ENCODE measurements at places on chromosomes 1 and 21.

- DNase-seq: no peak
These were observed 30.9 kb downstream of the SELL start for GRCh38 chr1:169680377-169681019.

DNA sequence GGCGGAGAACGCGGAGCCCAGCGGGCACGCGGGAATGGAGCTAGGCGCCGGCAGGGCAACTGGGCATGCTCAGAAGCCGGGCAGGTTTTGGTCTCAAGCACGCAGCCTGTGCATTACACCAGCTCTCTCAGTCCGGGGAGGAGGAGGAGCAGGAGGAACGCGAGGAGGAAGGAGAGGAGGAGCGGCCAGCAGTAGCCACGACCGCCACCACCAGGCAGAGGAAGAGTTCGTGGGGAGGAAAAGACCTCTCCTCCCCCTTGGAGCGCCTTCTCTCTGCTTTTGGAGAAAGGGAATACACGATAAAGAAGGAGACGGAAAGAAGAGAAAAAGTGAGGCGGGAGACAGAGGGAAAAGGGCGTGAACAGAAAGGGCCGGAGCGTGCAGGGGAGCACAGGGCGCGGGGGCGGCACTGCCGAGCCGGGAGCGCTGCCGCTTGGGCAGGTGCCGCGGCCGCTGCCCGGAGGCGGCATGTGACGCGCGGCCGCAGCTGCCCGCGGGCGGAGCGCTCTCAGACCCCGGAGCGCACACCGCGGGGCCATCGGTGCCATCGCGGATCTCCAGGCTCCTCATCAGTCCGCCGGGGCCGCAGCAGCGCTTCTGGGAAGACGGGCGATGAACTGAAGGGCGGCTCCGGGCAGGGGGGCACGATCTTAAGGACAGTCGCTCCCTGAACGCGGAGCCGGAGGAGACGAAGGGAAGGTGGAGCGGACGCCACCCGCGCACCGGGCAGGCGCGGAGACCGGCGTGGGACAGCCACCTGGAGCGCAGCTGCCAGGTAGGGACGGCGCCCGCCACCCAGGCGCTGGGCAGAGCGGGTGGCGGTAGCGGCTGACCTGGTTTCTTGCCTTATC, at the start of gene CHRM3:
TSS of gene CHRM3 (plus strand) at position 116 of the 851 bp plus-strand sequence. CDS start 520,884 bp downstream, outside the sequence.
- DNase-seq: no peak

GRCh38 chr1:185971688-185972087, 237.5 kb downstream of the HMCN1 start:
- no peak for DNase-seq

- no peak for DNase-seq
These were observed 4.1 kb downstream of the SCCPDH start for GRCh38 chr1:246728311-246728710.

GRCh38 chr1:172212124-172212523, 208.4 kb upstream of the C1orf105 start:
- DNase-seq: no peak

GRCh38 chr1:156667968-156668709, 9.1 kb downstream of the NES start:
- DNase-seq: no peak

DNA sequence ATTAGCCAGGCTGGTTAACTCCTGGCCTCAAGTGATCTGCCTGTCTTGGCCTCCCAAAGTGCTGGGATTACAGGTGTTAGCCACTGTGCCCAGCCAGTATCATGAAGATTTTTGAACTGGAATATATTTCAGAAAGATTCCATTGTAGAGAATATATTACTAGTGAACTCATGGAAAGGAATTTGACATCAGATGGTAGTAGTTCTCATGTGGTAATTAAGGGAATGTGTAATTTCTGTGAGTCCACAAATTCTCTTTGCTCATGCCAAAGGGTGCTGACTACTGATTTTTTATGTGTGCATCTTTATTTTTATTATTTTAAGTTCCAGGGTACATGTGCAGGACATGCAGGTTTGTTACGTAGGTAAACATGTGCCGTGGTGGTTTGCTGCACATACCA, 10.4 kb downstream of the DTL start:
- no peak for DNase-seq

DNA sequence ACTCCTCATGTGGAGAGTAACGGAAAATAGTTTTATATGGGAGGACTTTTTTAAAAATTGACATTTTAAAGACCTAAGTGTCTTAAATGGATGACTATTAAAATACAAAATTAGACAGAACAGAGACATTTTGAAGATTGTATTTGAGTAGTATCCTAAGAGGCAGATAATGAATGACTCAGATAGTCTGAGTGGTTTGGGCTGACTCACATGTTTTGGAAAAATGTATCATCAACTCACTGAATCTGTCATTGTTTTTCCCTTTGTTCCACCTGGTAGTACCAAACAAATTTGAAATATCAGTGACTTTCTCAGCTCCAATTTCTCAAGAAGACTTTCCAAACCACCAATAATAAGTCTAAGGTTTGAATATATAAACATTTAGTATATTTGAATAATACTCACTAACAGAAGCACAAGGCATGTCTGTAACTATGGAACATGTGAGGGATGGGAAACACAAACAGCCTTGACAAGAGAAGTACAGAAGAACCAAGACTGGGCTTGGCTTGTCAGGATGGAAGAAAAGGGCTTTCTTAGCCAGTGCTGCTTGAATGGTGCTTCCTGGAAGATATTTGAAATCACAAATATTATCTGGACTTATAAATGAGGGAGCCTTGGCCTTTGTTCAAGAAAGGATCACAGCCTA, 90.6 kb downstream of the SGIP1 start:
- DNase-seq: no peak

- DNase-seq: no peak
These were observed 43.3 kb upstream of the H6PD start for GRCh38 chr1:9191231-9191630.

DNA sequence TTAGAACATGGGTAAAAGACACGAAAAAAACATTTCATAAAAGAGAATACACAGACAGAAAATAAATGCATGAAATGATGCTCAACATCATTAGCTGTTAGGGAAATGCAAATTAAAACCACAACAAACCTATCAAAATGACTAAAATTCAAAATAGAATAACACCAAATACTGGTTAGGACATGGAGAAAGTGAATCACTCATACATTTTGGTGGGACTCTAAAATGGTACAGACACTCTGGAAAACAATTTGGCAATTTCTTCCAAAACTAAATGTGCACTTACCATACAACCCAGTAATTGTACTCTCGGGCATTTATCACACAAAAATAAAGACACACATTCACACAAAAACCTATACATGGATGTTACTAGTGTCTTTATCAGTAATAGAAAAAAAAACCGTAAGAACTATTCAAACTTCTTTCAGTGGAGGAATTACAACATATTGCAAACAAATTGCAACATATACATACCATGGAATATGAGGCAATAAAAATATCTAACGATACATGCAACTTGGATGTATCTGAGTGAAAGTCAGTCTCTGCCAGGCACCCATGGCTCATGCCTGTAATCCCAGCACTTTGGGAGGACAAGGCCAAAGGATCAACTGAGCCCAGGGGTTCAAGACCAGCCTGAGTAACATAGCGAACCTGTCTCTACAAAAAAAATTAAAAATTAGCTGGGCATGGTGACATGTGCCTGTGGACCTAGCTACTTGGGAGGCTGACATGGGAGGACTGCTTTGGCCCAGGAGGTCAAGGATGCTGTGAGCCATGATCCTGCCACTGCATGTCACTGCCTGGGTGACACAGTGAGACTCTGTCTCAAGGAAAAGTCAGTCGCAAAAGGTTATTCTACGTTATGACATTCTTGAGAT, 19.6 kb downstream of the HSF2BP start:
- DNase-seq: no peak

DNA sequence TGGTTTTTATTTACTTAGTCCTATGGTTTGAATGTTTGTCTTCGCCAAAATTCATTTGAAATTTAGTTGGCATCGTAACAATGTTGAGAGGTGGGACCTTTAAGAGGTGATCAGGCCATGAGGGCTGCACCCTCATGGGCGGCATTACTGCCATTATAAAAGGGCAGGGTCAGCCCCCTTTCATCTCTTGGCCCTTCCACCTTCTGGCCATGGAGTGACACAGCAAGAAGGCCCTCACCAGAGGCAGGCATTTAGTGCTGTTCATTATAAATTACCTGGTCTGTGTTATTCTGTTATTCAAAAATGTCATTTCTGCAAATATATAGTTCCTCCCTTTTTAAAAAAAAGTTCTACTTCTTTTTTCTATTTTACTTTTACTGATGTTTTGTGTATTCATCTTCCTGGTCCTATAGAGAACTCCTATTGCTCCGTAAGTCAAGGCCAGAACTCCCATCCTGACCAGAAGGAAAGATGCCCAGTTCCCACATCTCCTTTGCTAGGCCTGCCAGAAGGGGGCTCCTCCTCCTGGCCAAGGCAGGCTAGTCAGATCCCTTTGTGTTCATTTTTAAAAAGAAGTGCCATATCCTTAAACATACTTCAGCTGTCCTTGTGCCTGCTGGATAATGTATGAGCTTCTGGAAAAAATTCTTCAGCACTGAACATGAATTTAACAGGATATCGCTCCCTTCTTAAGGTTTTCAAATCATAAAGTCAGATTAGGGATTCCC, 10.0 kb upstream of the LBR start:
- no peak for DNase-seq

DNA sequence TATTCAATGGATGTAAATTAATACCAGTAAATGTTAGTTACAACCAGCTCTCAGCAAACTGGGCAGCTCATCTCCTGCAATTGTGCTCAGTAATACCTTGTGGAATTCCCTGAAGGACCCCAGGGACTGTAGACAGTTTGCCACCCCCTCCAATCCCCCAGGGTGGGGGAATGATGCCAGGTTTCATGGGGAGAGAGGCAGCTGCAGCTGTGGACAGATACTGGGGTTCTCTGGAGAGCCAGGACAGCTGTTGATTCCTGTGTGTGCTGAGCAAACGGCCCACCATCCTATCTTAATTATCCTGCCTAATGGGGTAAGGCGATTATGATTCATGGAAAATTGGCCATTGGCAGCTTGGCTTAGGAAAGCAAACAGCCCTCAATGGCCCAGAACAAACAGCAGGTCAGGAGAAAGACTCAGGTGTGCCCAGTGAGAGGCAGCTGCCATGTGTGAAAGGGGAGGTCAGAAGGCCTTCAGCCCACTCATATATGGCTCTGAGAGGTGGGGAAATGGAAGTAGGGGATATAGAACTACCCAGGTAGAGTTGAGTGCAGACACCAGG, 148.9 kb upstream of the CTTNBP2NL start:
- DNase-seq: no peak

DNA sequence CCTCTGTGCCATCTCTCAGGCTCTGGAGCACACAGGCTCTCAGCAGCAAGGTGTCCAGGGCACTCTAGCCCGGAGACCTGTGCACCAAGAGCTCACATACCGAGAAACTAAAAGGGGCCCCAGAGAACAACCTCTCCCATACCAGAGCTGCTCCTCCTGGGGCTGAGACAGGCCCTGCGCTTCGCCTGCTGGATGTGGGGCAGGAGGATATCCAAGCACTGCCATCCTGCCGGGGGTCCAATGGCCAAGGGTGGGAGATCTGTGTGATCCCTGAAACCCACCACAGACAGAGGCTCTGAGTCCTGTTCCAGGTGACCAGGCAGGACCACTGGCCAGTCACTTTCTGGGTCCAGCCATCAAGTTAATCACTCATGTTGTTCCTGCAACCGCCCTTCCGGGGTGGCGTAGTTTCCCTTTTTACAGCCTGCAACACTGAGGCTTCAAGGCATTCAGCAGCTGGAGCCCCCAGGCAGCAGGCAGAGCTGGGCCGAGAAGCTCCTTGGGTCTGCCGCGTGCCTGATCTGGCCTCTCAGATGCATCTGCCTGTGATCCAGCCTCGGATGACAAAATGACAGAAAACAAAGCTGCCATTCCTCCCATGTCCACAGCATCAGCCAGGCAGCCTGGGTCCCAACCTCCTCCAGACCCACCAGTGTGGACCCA, 36.7 kb upstream of the ACTRT2 start:
- no peak for DNase-seq

DNA sequence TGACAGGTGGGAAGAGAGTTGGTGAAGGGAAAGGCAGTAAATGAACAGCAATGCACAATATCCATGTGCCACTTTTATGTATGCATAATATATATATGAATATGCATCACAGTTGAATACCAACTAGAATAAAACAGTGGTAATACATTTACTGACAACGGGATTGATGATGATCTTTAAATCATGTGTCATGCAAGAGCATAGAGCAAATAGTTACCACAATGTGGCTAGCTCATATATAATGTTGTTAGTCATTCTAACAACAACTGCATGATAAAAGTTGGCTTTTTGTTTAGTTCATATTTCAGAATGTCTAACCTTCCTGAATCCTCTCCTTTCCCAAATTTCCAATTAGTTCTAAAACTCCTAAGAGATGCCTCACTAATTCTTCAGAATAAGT, 46.4 kb downstream of the GORAB start:
- no peak for DNase-seq

DNA sequence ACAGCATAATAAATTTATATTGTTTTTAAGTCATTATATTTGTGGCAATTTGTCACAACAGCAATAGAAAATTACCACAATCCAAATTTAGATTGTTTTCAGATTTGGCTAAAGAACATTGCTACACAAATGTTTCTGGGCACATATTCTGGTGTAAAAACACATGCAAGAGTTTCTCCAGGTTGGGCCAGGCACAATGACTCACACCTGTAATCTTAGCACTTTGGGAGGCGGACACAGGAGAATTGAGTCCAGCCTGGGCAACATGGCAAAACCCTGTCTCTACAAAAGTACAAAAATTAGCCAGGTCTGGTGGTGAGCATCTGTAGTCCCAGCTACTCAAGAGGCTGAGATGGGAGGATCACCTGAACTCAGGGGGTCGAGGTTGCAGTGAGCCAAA, 8.4 kb downstream of the ERO1B start:
- no peak for DNase-seq

DNA sequence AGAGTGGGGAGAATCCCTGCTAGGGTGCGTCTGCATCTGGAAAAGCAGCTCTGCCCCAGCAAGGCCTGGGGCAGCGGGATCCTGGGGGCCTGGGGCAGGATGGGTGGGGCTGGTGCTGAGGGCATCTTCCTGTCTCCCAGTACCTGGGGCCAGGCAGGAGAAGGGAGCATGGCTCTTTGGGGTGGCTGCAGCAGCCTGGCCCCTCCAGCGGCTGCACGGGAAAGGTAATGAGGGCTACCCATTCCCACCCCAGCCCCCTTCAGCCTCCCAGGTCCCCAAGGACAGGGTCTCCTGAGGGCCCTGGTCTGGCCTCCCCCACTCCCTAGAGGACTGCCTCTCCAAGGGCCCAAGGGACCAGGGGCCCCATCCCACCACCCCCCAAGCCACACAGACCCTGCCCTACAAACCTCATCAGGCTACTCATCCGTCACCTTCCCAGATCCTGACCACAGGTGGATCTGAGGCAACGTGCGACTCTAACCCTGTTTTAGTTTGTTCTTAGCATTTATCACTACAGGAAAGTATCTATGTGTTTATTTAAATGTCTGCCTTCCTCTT, 910 bp upstream of the ANKRD65 start:
- DNase-seq: no peak

DNA sequence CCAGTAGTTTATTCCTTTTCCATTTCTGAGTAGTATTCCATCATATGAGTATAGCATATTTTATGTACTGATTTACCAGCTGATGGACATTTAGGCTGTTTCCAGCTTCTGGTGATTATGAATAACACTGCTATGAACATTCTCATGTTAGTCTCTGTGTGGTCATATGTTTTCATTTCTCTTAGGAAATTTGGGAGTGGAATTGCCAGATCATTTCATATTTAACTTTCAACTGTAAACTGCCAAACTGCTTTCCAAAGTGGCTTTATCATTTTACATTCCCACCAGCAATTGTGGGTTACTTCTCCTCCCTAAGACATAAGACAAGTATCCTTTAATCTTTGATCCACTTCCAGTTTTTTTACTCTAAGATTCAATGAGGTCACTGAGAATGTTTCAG, 85.7 kb upstream of the RALGPS2 start:
- no peak for DNase-seq

Data from CMK (cell line).